ENCODE measurements at places on chromosomes 12 and 14.

GRCh38 chr12:52172956-52173355, 18.9 kb downstream of the KRT80 start:
- DNase-seq, result no peak

DNA sequence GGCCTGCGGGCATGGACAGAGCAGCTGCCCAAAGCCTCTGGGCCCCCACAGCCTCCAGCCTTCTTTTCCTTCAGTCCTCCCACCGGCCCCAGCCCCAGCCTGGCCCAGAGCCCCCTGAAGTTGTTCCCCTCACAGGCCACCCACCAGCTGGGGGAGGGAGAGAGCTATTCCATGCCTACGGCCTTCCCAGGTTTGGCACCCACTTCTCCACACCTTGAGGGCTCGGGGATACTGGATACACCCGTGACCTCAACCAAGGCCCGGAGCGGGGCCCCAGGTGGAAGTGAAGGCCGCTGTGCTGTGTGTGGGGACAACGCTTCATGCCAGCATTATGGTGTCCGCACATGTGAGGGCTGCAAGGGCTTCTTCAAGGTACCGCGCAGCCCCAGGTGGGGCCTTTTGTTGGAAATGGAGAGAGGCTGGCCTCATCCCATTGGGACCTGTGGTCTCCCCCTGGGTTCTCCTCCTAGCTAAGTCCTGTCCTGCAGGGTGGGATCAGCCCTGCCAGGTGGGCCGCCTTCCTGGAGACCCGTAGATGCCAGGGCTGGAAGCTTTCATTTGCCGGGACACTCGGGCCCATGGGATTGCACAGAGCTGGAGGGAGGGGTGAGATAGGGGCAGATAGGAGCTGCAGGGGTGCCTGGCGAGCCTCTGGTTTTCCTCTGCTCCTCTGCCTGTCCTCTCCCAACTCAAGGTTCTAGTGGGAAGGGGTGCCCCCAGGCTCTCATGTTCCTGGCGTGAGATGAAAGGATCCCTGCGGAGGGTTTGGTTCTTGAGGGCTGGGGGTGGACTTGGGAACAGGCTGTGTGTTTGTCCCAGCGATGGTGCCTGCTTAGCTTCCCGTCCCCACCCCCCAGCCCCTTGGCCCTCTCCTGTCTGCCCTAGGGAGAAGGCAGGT, 3.8 kb downstream of the NR4A1 start:
- DNase-seq, result no peak

DNA sequence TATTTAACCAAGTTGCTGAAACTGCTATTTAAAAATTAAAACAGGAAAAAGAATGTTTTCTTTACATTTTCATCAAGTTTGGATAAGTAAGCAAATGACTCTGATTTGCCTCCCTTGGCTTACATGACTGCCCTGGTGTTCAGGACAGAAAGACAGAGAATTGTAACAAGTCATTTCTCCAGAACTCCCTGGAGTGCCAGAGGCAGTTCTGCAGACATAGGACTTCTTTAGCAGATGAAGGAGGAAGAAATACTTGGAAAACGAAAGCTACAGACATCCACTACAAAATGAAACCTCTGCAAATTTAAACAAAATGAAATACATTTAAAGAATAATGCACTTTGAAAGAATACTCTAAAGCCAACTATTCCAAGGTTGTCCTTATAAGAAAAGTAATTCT, 253.9 kb downstream of the LRFN5 start:
- DNase-seq, result no peak

GRCh38 chr12:54004841-54005530, 3.8 kb upstream of the HOXC8 start:
- no peak for DNase-seq

DNA sequence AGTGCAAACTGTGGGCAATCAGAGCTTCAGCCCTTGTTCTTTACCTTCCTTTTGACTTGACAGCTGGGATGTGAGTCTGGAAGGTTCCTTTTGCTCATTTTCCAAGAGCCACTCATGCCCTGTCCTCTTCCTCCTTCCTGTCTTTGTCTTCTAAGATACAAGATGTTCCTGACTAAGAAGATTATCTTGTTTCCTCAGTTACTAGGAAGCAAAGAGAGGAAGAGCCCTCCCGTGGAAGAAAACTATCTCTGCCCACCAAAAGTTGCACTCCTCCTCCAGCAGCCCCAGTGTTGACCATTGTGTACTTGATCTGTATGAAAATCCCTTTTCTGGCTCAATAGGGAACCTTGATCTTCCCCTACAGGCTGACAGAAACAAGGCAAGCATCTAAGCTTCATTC, 138.0 kb downstream of the C12orf75 start:
- DNase-seq, result no peak

- no peak for DNase-seq
These were observed at the start of gene INHBE for GRCh38 chr12:57454566-57455373. INHBE (plus strand) TSS chr12:57455307; CDS start chr12:57455537, 230 bp downstream.
